ENCODE measurements at places on chromosomes 12 and 14.

DNA sequence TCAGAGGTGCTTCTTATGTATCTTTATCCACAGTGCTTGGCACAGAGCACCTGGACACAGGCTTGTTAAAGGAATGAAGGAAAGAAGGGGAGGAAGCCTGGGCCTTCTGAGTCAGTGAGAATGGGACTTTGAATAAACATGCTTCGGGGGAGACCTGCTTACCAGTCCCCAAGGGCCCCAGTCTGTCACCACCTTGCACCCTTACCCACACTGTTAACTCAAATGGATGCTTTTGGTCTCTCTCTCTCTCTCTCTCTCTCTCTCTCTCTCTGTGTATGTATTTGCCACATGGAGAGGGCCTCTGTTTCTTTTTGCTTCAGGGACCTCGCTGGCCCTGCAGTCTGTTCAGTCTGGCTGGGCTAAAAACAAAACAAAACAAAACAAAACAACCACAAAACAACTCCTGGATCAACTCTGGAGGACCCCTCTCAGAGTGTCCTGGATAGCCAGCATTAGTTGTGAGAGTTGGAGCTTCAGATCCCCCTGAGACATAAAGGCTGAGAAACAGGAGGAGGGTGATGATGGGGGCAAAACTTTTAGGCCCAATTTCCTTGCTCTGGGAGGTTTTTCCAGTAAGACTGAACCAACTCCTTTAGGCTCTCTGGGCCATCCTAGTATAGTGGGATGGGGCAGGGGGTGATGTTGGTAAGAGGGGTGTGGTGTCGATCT lies 1.9 kb downstream of the KIF5A start:
- DNase-seq = no peak

- DNase-seq = peak; percentile 44
Measured at GRCh38 chr14:78598046-78598920, 428.1 kb downstream of the NRXN3 start.

DNA sequence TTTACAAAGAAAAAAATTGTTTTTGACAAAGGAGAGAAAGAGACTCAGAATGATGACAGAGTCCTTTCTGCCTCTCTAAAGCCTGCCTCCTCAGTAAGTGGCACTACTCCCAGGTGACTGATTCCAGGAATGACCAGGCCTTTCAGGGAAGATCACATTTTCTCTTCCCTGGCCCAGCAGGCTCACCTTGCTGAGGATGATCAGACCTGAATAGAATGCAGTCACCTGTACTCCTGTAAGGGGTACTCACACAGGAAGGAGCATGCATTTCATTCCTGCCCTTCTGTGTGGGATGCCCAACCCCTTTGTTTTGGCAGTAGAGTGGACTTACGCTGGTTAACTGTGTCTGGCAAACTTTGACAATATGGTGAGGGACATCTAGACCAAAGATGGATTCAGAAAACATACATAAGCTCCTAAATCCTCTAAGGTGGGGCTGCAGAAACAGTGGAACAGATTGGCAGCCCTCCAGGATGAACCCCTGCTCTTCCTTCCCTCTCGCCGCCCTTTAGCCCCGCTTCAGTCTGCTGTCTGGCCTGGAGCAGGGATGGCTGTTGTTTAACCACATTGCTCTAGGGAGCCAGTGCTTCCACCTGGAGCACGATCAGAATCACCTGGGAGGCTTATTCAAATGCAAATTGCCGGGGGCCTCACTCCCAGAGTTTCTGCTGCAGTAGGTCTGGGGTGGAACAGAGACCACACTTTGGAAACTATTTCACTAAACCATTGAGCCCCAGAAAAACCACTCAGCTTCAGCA lies 29.8 kb downstream of the ERG28 start:
- no peak for DNase-seq

GRCh38 chr12:105368047-105368646 lies 37.7 kb downstream of the C12orf75 start:
- no peak for DNase-seq

DNA sequence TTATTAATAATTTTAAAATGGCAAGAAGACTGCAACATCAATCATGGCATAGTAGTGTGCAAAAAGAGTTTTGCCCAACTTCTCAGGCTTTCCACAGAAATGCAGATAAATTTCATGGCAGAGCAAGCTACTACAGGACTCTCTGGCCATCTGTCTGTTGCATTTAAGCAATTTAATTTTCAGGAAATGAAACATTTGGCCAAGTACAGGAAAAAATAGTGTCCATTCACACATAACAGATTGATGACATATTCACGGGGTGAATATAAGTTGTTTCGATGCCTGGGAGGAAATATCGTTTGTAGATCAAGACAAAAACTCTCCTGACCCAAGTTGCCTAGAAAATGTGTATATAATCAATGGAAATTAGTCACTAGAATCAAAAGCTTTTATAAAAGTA lies 324.0 kb downstream of the PRKD1 start:
- DNase-seq = no peak

DNA sequence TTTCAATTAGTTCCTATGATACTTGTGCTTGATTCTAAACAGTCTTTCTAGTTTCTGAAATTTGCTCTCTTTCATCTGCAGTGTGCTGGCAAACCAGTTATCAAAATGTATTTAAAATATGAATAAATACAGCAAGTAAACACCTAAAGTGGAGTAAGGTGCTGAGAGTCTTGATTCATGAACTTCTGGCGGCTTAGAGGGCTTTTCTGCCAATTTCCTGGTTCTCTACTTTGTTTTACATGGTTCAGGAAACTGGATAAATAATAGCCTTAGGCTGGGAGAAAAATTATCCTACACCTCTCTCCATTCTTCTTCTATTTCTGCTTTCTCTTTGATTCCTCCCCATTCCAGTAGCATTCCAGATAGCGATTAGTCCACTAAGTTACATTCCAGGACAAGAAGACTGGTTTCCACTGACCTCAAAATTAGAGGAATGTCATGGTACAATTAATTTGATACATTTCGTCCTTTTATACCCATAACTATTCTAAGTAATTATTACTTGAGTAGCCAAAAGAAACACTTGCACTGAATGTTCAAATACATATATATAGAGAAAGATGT lies 14.9 kb downstream of the ATP2B1 start:
- DNase-seq = no peak

- no peak for DNase-seq
Measured at GRCh38 chr12:47206450-47207339, 126.9 kb upstream of the AMIGO2 start.

- no peak for DNase-seq
Measured at GRCh38 chr12:122467983-122468382, 32.7 kb downstream of the ZCCHC8 start.

DNA sequence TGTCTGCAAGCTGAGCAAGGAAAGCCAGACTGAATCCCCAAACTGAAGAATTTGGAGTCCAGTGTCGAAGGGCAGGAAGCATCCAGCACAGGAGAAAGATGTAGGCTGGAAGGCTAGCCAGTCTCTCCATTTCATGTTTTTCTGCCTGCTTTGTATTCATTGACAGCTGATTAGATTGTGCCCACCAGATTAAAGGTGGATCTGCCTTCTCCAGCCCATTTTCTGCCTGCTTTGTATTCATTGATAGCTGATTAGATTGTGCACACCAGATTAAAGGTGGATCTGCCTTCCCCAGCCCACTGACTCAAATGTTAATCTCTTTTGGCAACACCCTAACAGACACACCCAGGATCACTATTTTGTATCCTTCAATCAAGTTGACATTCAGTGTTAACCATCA lies 85.3 kb downstream of the PLBD1 start:
- DNase-seq = no peak

GRCh38 chr12:6970096-6970527 lies 352 bp downstream of the PHB2 start:
- peak; percentile 11 for DNase-seq

DNA sequence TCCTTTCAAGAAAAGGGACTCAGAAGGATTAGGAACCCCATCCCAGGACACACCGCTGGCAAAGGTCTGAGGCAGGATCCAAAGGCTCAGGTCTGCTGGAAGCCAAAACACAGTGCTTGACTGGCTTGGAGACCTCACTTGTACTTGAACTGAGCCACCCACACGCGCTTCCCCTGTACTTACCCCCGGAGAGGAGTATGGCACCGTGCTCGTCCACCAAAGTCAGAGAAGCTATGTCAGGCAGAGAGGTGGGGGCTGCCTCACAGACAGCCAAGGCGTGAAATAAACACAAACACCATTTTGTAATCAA lies 11.1 kb upstream of the SELPLG start:
- DNase-seq = no peak

DNA sequence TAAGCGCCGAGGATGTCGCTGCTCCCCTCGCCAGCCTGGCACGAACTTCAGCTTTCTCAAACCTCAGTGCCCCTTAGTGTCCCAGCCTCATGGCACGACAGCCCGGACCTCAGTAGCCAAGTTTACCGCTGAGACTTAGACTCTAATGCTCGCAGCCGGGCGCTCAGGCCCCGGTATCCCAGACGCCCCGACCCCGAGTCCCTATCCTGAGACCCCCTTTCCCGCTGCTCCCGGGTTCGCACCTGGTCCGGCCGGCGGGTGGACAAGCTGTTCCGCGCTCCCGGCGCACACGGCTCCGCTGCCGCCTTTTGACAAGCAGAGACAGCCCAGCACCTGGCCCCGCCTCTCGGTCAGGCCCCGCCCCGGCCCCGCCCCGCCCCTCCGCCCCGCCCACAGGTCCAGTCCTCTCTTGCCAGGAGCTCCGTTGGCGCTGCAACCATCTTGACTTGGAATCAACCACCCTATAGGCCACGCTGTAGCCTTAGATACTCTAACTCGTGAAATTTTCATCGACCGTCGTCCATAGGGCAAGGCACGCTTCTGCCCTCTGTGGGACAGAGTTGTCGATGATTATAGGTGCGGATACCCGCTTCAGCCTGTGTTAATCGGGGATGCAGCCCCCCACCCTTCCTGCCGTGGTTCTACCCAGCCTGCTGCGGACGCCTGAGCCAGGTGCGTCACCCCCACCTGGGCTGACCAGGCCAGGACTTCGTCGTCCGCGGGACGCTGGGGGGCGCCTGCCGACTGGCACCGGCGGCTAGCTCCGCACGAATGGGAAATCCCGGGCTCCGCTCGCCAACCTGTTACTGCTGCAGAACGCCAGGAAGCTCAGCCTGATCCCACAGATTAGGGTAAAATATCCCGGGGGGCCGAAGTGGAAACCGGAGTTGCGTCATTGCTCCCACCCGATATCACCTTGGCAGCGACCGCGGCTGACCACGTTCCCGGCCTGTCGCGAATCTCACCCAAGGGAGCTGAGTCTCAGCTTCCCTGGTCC lies at the start of gene VDR:
Gene VDR (minus strand): TSS at position 282 of the 997 bp plus-strand sequence. CDS start 25,881 bp downstream, outside the sequence.
- DNase-seq = peak; percentile 78

DNA sequence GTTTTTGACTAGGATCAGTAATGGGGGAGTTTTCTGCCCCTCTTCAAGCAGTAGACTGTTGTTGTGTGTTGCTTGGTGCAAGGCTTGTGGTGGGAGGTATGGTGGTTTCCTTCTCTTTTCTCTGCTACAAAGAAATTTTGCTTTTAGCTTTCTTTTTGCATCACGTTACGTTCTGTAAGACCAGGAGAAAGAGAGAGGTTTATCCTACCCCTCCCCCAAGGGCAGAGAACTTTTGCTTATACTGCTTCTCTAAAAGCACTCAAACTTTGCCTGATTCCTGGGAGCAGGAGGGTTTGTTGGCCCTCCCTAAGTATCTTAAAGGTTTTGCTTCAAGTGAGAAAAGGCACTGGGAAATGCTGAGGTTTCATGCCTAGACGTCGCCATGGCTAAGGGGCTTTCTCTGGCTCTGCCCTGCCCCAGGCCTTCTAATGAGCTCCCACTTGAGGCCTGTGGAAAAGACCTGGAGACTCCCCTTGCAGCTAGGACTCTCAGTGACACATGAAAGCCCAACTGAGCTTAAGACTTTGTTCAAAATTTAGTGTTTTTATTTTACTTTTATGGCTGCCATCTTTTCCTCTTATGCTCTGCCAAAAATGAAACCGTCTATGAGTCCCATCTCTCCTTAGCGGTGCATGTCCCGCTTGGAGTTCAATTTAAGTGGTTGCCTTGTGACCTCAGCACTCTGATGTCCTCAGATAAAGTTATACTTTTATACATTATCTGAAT lies 49.2 kb downstream of the EIF2S3B start:
- DNase-seq = no peak

- DNase-seq = no peak
Measured at GRCh38 chr12:69102856-69103255, 136.5 kb upstream of the CPSF6 start.

GRCh38 chr14:74459976-74460375 lies 33.1 kb downstream of the NPC2 start:
- DNase-seq = no peak

DNA sequence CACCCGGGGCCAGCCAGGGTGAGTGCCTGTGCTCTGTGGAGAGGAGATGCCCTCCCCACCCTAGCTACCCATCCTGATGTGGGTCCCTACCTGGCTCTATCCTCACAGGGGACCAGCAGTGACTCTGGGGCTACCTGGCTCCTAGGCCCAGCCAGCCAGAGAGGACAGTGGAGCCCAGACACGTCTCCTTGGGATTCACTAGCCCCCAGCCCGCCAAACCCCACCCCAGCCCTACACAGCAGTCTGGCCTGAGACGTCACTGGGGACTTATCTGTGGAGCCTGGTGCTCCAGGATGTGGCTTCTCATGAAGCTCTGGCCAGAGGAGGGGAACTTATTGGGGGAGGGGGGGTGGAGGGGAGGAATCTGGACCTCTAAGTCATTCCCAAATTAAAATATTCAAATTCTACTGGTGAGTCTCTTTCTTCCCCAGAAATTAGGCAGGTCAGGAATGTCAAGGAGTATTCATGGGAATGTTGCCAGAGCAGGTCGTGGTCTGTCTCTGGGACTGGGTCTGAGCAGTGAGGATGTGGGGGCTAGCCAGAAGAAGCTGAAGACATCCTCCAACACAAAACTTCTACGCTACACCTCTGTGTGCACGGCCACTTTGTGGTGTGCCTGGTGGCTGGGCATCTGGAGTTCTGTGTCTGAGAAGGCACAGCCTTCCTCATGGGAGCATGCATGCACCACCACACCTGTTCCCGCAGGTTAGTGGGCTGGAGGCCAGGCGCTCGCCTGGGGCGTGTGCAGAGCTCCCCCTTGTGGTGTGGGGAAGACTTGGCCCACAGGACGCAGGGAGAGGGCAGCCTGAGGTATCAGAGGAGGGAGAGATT lies 2.7 kb downstream of the CMTM5 start:
- peak; percentile 59 for DNase-seq

DNA sequence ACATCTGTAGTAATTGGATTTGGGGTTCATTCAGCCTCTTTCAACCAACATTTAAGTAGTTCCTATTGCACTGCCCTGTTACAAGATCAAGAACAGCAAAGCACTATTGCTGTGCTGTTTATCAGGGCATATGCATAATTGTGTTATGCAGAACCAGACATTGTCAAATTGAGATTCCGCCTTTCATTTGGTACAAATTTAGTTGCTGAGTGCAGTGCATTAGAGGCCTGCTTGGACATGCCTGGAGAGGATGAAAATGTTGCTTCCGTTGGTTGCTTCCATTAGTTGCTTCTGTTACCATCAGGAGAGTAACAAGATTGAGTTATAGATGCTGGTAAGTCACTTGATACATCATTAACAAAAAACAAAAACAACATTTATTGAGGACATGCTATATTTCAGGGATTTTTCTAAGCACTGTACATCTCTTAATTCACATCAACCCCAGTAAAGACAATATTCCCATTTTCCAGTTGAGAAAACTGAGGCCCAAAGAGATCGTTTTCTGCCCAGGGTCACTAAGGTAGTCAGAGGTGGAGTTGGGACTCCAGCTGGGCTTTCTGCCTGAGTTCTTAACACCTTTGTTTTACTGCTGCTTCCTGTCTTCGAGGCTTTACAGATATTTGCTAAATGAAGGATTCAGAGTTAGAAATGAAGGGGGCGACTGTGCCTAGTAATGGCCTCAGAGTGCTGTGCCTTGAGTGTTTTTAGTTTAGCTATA lies 79.3 kb downstream of the PPP2R5C start:
- DNase-seq = no peak

All from frontal cortex (tissue), 4 donors.